ENCODE measurements at places on chromosomes 2 and 18.

DNA sequence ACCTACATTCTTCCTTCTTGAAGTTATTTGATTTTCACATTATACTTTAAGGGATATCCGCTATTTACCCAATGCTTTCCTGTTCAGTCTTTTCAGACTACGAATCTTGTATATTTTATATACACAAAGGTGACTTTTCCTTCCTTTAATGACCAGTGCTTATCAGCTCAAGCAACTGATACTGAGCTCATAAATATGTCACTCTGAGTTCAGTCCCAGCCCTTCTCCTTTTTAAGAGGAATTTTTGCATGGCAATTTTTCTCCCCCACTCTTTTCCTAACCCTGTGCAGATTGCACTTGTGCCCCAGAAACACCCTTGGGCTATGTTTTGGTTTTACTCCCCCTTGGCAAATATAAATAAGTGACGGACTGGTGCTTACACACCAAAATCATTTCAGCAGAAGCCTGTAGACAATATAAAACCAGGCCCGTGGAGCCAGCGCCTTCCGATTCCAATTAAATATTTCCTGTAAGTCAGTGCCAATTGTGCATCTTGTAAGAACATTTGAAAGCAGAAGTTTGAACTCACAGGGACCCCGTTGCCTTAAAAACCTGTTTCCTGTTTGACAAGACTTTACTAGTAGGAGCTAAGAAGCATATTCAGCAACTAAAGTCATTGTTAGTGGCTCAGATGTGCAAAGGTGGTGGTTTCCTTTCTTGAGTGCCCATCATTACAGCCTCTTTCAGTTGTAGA, 66.3 kb upstream of the GATA6 start:
- DNase-seq: no peak

- DNase-seq: no peak
Measured at GRCh38 chr2:689237-689636, 12.0 kb upstream of the TMEM18 start.

GRCh38 chr2:133568598-133568997, 335 bp upstream of the NCKAP5 start:
- no peak for DNase-seq

DNA sequence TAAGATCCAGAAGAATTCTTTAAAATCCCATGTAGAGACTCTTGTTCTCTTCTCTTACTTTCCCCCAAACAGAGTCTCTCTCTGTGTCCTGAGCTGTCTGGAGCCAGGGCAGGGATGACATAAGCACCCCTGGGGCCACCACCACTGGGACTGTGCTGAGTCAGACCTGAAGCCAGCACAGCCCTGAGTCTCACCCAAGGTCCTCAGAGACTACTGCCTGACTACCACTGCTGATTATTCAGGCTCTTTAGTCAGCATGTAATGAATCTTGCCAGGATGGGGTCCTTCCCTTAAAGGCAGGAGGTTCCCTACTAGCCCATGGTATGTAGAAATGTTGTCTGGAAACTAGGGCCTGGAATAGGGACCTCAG, 34.9 kb upstream of the DYNC1I2 start:
- DNase-seq: no peak

- DNase-seq: no peak
Measured at GRCh38 chr2:201972621-201973255, 60.9 kb upstream of the FZD7 start.

DNA sequence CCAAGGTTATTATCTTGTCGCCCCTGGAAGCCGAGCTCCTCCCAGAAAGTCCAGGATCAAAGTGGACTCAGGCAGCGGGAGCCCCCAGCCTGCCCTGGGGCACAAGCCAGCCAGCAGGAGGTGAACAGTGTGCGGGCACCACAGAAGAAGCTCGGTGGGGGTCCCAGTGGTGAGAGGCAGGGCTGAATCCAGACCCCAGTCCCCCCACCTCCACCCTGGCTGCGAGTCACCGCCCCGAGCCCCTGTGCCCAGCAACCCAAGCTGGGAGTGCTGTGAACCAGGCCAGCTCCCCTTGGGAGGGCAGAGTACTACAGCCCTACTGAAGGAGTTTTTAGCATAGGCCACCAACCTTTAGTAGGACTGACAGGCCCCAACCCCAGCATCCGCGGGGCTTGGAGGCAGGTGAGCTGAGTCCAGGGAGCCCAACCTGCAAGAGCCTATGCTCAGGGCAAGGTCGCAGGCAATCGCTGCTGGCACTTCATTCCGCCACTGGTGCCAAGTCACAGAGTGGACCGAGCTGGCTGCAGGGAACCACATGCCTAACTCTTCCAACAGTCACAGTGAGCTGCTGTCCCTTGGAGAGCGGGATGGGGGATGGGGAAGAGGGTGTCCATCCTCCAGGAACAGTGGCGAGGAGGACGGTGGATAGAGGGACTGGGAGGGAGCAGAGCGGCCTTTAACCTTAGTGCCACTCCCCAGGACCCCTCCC, 3.0 kb downstream of the PIEZO2 start:
- DNase-seq: no peak

DNA sequence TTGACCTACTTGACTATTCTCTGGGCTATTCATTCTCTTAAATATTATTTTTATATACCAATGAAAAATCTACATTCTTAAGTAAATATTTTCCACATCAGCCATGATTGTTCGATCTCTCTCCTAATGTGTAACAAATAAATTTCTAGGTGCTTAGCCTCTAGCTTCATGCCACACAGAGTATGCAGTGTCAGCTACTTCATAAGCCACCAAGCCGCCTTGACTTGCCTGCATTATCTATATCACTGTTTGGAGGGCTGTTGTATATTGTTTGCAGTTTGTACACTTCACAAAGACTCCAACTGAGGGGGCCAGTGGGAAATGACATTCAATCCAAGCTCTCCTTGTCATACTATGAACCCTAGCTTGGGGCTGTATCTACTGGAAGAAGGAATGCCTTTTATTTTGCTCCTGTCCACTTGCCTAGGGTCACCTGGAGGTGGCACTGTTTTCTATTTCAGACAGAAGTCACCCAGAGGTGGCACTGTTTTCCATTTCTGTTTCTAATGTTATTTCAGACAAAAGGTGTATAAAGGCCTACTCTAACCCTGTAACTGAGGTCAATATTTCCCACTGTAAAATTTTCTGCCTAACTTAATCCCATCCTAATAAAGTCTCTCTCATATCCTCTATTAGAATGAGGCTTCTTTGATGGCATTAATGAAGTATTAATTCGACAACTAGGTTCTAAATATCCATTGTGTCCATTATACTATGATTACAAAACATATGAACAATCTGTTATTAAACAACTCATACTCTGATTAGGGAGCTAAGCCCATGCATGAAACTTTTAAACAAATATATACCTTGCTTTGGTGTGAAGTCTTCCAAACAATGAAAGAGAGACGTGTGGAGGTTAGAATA, 36.4 kb downstream of the COL5A2 start:
- DNase-seq: no peak

DNA sequence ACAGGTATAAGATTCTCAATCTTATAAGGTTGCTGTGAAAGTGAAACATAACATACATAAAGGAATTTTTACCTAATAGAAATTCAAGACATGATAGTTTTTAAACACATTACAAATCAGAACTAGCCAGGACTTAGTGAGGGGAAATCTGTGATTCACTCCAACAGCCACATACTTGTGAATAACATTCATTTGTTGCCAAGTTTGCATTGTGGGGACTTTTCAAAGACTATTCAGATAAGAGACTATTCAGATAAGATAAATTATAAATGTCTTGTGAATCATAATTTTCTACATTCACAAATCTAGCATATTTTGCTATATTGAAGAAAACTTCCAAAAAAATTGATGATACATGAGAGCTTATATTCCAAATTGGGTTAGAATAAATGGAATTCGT, 345.3 kb upstream of the CDH20 start:
- DNase-seq: no peak

- no peak for DNase-seq
Measured at GRCh38 chr2:18719978-18720775, 130.8 kb upstream of the NT5C1B start.

DNA sequence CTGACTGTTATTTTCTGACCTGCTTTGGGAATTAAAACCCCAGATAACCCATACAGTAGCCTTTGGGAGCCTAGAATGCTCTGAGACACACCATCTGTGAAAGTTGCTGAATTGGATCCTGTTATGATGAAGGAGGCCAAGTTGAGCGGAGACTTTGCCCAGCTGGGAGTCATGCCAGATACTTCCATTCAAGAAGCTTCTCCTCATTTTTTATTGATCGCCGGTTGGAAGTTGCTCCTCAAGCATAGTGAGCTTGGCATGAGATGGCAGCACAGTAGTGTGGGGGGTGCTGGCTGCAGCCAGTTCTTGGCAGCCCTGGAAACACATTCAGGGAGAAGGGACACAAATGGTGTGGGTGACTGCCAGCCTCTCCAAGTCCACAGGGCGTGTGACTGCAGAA, 270.7 kb upstream of the NRP2 start:
- DNase-seq: peak; percentile 55

DNA sequence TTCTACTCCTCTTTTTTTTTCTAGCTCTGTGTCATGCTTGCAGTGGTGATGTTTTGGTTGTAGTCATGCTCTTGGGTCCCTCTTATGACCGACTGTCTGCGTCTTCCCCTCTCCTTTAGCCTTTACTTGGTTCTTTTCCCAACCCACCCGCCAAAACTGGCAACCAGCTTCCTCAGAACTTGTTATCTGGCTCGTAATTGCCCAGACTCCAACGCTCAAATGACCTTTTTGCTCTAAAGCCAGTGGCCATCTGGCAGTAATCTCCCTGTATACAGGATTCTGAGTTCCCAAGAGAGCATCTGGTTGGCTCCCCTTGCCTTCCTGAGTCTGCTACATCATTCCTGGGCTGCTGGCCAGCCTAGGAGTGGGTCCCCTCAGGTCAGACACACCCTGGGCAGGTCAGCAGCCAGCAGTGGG, 147.2 kb downstream of the MGAT5 start:
- DNase-seq: no peak

DNA sequence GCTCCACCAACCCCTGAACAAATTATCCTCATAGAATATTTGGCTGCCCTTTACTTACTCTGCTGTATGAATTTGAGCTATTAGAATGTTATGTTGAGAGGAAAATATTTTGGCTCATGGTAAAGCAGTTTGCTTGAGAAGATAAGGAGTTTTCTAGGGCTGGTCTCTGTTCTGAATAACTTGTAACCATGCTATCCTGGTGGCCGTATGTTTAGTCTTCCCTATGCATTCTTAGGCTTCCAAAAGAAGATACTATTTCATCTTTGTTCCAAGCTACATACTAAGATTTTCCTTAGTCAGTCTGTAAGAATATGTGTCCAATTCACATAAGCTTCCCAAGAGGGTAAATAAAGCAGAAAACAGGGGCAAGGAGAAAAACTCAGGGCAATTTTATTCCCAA, 1105.1 kb upstream of the PIK3C3 start:
- DNase-seq: no peak

DNA sequence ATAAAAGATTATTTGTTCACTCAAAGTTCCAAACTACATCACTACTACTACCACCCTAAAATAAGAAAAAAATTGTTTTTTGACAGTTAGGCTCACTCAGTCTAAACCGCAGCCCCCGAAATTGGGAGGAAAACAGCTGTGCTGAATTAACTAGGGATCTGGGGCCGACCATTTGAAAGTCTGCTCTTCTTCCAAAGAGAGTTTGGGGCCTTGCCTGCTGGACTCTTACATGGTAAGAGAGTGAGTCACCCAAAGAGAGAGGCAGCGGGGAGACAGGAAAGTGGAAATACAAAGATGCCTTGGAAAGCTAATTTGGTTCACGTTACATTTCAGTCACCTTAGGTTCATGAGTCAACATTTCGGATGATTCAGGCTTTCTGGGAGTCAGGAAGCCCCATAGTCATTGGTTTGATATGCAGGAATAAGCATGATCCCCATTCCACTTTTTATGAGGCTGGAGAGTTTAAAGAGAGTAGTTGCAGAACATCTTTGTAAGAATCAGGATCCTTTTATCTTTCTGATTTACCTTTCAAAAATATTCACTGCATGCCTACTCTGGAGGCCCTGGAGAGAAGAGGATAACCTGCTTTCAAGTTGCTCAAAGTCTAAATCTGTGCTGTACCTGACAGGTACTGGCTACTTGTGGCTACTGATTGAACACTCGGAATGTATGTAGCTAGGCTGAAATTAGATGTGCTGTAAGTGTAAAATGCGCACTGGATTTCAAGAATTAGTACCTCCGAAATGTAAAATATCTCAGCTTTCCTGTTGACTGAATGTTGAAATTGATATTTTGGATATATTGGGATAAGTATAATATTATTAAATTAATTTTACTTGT, 995 bp upstream of the RTN4 start:
- no peak for DNase-seq

DNA sequence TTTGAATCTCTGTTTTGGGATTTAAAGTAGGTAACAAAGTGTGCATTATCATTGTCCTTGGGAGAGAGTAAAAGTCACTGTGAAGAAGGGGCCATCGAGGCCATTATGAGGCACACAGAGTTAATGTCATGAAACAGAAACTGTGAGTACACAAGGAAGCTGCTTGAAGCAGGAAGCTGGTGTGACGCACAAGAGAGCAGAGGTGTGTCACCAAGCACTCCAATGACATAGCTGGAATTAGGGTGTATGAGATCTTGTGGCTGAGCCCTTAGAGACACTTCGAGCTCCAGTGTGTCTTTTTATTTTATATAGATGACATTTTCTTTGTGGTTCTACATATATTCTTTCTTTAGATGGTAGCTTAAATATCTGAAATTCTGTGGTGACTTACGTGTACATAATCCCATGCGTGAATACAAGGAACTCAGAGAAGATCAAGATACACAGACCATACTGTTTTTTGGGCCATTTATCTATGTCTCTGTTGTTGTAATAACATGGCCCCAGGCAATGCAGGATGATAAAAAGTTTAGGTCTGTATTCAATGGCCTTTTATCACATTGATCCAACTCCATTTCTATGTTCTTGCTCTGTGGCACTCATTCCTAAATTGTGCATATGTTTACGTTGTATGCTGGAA, 164.7 kb upstream of the FAM98A start:
- no peak for DNase-seq

GRCh38 chr2:236972491-236973342, 113.0 kb upstream of the COPS8 start:
- DNase-seq: no peak

GRCh38 chr2:238250896-238251295, 11.1 kb upstream of the HES6 start:
- no peak for DNase-seq

- no peak for DNase-seq
Measured at GRCh38 chr2:164722616-164723338, 101.5 kb upstream of the GRB14 start.

- no peak for DNase-seq
Measured at GRCh38 chr2:181399027-181399426, 58.2 kb upstream of the ITGA4 start.

DNA sequence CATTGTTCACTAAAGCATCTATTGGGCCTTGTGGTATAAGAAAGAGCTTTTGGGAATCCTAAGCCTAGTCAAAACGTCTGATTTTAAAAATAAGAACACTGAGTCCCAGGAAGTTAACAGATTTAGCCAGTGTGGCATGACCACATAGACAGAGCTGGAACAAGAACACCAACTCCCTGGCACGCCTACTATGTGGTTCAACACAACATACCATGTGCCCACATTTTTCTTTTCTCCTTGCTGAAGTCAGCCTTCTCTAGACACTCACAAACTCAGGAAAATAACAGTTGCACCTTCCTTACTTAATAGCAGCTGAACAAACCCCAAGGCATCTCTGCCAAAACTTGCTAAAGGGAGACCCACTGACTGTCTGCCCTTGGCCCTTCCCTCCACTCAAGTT, 124.8 kb downstream of the C1D start:
- no peak for DNase-seq

GRCh38 chr2:102893870-102894269, 132.0 kb downstream of the TMEM182 start:
- DNase-seq: no peak

GRCh38 chr2:73253400-73253799, 19.3 kb downstream of the CCT7 start:
- DNase-seq: no peak

- DNase-seq: no peak
Measured at GRCh38 chr2:168378960-168379669, 77.0 kb upstream of the CERS6 start.

Data from hypothalamus (tissue), 51 donors.